PC-9 (cell line): ENCODE measurements at places on chromosomes 7 and 10. TPM values are rescaled to one million over a fixed set of nuclear protein-coding genes. Genes with fewer than 3 reads are reported as not detected.

The RTKN2 gene
- 16.1 and 18.5 TPM in 2 replicates for total RNA-seq

The TMEM229A gene
- total RNA-seq: not detected in 2 replicates

The METTL27 gene
- total RNA-seq: 23.2 and 34.7 TPM in 2 replicates

The HERC4 gene
- 115 and 116 TPM in 2 replicates for total RNA-seq

The LYZL2 gene
- not detected in 2 replicates for total RNA-seq

The SFTPA1 gene
- total RNA-seq: not detected in 2 replicates

The ANKRD7 gene
- 2.4 and 6.9 TPM in 2 replicates for total RNA-seq

The MYOZ1 gene
- 0.22 and 0.75 TPM in 2 replicates for total RNA-seq

The CLCN1 gene
- 0.15 TPM in 1 of 2 replicates, not detected in the other for total RNA-seq

The C10orf67 gene
- total RNA-seq: 1.2 and 1.3 TPM in 2 replicates
